ENCODE measurements at places on chromosomes 2 and 18.

DNA sequence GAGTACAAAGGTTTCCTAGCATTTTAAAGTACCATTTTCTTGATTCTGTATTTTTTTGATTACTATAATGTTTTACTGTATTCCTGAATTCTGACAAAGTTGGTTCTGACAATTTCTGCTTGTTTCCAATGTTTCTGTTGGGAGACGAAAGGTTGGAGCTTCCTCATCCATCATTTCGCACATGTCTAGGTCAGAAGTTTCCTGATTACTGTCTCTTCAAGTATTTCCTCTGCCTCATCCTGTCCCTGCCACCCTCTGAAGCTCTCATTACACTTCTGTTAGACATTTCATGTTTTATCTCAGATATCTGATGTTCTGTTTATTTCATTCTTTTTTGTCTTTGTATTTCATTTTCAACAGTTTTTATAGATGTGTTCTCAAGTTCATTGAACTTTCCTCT is 895.8 kb downstream of the TSN start:
- DNase-seq: no peak

DNA sequence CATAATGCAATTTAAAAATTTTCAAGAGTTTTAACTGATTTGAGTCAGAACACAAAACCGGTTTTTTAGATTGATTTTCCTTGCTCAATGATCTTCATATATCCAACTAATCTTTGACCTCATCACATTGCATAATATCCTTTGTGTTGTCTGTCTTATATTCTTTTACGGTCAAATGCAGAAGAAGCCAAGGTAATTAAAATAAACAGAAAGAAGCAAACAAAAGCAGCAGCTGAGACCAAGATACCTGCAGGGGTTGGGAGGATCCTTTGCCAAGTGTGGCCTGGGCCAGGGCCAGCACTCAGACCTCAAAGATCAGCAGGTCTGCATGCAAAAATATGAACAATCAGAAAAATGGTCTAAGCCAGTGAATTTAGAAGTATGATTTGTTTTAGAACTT is 428.9 kb upstream of the NETO1 start:
- DNase-seq: no peak

DNA sequence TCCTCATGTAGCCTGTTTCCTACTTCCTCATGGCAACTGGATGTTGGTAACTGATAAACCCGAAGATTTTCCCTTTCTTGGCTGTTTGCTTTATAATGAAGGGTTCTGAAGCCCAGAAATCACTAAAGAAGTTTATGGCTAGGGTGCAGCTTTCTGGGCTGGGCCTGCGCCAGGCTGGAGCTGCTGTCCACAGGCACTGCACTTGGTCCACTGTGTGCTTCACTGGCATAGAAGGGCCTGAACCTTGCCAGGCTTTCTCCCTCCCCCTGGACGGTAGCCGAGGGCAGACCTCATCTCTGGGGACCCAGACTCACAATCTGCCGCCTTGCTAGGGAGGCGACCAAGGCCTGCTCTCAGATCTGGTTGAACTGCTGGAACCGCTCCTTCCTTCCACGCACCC is 133.3 kb upstream of the SPRED2 start:
- no peak for DNase-seq

- no peak for DNase-seq
Measured at GRCh38 chr2:64396551-64396950, 57.4 kb upstream of the LGALSL start.

DNA sequence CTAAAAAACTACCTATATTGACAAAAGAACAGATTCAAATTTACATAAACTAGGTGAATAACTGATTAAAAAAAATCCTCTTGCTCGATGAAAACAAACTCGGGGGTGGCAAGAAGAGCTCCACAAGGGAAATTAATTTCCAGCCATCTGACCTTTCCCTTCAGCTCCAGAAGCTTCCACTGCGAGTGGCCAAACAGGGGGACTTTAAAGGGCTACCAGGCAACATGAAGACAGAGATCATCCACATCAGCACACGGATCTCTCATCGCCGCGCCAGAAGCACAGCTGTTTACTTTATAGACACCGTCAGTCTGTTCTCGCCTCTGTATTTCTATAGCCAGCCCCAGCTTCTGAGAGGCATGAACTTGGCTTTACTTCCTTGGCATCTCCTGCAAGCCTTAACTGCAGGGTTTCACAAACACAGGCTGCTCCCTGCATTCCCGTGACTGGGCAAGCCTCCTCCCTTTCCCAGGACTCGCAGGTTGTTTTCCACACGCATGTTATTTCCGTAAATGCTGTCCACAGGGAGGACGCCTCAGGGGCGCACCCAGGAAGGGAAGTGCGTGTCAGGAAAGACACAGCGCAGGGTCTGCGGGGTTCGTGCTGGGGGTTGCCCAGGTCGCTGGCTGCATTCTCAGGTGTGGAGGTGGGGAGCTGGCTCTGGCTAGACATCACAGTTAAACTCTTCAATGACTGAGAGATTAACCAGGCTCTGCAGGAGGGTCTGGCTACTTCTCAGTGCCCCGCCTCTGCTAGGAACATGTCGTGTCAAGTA is 85.0 kb downstream of the USP40 start:
- no peak for DNase-seq

DNA sequence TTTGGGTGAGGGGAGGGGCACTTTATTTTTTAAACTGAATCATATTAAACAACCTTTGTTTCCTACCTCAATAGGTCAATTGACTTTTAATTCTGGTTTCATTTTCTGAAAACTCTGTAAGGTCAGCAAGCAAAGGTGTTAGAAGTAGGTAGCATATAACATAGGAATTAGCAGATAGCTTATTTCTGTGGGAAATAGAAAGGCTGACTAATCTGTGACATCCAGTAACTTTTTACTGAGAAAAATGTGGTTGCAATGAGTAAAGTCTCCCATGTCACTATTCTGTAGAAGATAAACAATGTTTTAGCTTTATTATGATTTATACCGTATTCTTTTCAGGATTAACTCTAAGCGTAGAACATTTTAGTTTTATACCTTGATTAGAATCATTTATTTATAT is 240.4 kb downstream of the PLCL1 start:
- DNase-seq: no peak

DNA sequence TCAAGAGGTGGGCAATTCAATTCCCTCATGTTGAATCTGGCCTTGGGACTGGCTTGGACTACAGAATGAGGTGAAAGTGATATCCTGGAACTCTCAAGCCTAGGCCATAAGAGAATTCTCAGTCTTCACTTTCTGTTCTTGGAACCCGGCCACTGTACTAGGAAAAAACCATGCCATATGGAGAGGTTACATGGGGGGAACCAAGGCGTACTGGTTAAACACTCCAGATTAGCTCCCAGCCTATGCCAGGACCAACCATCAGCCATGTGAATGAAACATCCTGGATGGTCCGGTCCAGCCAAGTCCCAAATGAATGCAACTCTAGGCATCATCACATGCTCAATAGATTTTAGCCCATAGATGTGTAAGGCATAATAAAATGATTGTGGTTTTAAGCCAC is 56.4 kb downstream of the ZNF385B start:
- DNase-seq: no peak

GRCh38 chr2:27844821-27845255 is 45.3 kb downstream of the RBKS start:
- DNase-seq: no peak

DNA sequence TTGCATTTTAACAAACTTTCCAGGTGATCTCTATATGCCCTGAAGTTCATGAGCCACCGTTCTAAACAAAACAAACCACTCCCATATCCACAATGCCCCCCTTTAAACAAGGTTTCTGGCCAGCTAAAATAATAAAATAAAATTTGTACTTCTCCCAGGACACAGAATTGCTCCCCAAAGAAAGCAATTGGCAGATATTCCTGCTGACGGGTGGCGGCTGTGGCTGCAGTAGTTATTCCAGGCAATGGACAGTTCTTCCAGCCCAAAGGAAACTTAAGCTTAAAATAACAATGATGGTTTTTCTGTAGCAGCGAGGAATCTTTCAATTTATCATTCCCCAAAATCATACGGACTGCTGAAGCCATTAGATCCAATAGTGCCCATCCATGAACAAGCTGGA is 260.5 kb upstream of the ZNF521 start:
- DNase-seq: no peak

GRCh38 chr2:85314884-85315242 is 12.9 kb downstream of the TGOLN2 start:
- no peak for DNase-seq

- DNase-seq: no peak
Measured at GRCh38 chr18:39701055-39701783, 2135.6 kb upstream of the CELF4 start.

- no peak for DNase-seq
Measured at GRCh38 chr2:71498261-71498701, 44.9 kb downstream of the DYSF start.

DNA sequence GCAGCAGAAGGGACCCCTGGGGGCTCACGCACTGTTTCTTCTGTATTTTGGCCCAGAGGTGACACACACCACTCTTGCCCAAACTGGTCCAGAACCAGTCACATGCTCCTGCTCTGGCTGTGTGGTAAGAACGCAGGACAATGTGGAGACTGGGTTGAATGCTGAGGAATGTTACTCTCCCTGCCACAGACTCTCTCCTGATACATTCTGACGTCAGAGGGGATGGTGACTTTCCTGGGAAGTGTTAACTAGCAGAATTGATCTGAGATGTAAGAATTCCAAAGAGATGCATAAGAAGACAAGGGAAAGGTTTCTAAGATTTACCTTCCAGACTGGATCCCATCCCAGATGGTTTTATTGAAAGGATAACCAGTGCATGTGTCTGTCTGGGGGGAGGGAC is 100.8 kb downstream of the ASB1 start:
- DNase-seq: no peak

DNA sequence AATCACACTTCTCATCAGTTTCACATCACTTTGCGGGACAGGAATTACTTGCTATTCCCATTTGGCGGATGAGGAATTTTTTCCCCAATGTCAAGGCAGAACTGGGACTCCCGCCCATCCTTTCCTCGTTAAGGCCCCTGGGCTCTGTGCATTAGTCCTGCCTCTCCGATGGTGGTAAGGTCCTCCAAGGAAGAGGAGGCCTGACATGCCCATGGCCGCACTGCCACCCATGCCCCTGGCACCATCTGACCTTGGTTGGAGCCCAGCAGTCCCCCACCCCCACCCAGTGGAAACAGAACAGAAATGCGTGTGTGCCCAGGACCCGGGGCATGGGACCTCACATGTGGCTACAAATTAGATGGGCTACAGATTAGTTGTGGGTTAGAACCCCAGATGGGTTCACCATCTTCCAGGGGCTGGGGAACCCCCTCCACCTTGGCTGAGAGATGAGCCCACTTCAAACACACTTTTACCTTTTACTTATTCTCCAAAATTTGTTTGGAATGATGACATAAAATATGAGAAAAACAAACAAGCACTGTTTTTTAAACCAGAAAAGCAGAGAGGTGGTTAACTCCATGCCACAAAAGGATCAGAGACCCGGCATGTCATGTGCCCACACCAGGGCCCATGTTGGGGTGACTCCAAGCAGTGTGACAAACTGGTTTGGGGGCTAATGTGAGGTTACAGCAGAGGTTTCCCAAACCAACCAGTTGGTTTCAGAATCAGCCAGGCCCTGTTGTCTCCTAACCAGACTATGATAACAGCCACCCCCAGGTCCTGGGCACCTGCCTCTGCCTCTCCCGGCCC is 11.0 kb upstream of the DUSP2 start:
- DNase-seq: peak; percentile 54

DNA sequence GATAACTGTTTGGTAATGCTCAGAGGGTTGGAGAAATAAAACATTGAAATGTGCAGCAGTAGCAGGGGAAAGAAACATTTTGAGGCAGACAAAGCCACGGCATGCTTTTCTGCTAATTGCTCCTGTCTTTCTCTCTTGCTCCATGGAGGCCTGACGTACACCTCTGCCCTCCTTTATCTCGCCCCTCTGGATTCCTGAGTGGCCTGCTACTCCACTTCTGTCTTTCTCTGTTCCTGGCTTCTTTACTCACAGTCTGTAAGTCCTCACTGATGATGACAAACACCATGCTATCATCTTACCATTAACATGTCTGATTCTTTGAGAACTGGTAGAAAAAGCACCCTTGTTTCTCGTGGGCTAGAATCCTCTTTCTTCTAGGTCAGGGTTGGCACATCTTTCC is 392.9 kb downstream of the MEIS1 start:
- DNase-seq: no peak

- DNase-seq: no peak
Measured at GRCh38 chr2:108586631-108587030, 52.4 kb downstream of the LIMS1 start.

DNA sequence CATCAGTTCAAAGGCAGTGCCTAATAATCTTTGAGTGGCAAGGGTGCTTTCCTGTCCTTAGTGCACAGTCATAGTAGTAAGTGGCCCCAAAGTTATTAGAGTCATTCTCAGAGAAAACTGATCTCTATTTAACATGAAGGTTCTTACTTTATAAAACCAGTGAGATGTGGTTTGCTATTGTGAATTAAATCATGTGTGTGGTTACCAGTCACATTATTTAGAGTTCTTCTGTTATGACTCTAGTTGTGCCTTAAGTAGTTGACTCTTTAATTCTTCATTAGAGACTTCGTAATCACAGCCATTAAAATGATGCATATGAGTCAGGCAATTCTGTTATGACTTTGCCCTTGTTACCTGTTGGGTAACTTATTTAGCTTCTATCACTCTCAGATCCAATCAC is 1392.9 kb upstream of the ACVR2A start:
- DNase-seq: no peak

DNA sequence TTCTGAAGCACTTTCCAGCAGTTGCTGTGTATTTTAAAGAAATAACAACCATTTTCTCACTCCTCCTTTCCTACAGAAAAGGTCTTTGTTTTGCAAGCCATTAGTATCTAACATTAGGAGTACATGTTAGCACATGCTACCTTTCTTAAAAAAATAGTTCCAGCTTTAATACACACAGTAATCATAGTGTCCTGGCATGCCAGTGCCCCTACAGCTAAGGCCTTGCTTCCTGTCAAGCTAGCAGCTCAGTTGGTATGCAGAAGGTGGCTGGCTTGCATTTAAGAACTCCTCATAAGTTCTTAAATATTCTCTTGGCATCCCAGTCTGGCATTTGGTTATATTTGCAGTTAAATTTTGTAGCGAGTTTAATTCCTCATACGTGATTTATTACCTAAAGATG is 141.3 kb upstream of the IL1R2 start:
- DNase-seq: no peak

GRCh38 chr2:157228946-157229345 is 28.6 kb upstream of the GALNT5 start:
- no peak for DNase-seq

DNA sequence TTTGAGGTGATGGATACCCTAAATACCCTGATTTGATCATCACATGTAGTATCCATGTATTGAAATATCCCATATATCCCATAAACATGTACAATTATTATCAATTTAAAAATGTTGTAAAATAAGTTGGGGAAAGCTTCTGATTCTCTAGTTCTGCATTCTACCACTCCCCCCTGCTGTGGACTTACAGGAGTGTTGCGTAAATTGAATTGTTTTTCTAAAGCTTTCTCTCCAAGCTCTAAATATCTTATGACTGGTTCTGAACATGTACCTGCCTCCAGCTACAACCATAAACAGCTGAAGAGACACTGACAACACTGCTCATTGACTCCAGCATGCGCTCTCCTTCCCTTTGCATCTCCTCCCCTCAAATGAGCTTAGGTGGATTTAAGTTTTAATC is 145.2 kb downstream of the MGAT5 start:
- no peak for DNase-seq
